ENCODE measurements at places on chromosomes 12 and 14.

- no peak for DNase-seq
Measured at GRCh38 chr12:73678335-73678734, 859.3 kb upstream of the ATXN7L3B start.

DNA sequence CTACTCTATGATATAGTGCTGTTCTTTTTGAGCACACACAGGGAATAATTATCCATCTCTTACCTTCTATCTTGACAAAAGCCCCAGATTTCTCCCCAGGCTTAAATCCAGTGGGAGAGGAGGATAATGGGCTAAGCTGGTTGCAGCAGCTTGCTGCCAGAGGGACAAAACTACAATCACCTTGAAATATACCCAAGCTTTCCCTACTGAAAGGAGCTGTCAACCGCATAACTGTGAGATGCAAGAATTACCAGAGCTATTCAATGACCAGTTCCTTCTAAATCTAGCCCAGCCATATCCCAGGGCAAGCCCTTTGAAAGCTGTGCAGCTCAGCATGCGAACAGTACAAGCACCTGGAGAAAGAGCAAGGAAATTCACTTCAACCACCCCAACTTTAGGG, 943 bp upstream of the MGAT4C start:
- DNase-seq, result no peak

GRCh38 chr12:119877639-119877948, 474 bp upstream of the CIT start:
- no peak for DNase-seq

DNA sequence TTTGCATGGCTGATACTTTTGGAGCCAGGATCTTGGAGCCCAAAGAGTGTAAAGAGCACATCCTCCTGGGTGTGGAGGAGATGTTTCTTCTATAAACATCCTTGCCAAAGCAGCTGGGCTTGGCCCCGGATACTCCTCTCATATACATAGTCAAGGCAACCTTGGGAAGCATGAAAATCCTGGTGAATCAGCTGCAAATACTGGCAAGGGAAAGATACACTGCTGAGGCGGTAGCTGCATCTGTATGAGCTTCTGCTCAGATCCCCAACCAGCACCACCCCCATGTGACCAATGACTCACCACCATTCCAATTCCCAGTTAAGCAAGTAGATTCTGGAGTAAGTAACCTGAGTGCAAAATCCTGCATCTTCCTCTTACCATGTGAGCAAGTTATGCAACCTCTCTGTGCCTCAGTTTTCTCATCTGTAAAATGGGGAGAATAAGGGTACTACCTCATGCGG, 567.4 kb downstream of the MED13L start:
- DNase-seq, result no peak

- no peak for DNase-seq
Measured at GRCh38 chr12:24083838-24084237, 134.4 kb upstream of the SOX5 start.

GRCh38 chr12:121812320-121812871, 8.6 kb downstream of the SETD1B start:
- DNase-seq, result no peak

DNA sequence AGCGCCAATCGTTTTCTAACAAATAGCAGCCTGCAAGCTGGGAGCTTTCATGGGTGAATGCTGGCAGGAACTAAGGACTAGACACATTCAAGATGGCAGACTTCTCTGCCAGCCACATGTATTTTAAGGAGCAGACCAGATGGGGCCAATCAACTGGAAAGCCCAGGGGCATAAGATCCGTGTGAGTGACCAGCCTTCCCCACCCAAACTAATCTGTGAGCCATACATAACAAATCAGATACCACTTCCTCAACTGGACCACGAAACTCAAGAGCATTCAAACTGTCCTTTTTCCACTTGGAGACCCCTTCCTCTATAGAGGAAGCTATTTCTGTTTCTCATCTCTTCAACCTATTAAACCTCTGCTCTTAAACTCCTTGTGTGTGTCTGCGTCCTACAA, 9.7 kb downstream of the TCL1B start:
- no peak for DNase-seq

GRCh38 chr12:82898441-82898840, 211.7 kb downstream of the TMTC2 start:
- no peak for DNase-seq

DNA sequence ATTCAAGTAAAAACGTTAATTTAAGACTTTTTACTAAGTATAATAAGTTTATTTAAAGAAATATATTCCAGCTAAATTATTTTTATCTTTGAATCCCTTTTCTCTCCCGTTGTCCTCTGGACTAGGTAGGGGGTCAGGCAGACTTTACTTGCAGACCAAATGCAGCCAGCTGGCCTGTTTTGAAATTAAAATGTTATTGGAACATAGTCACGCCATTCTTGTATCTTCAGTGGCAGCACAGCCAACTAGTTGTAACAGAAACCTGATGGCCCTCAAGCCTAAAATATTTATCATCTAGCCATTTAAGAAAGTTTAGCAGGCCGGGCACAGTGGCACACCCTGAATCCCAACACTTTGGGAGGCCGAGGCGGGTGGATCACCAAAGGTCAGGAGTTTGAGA, 52.7 kb downstream of the BCAT1 start:
- DNase-seq, result no peak

- DNase-seq, result no peak
Measured at GRCh38 chr12:125434936-125435443, 369.8 kb downstream of the AACS start.

- DNase-seq, result no peak
Measured at GRCh38 chr14:61673305-61673704, 22.0 kb upstream of the HIF1A start.

- DNase-seq, result no peak
Measured at GRCh38 chr12:58435647-58436046, 484.7 kb downstream of the LRIG3 start.

GRCh38 chr12:91632042-91632786, 449.6 kb upstream of the DCN start:
- no peak for DNase-seq

- no peak for DNase-seq
Measured at GRCh38 chr12:11978726-11979384, 91.9 kb upstream of the BCL2L14 start.

DNA sequence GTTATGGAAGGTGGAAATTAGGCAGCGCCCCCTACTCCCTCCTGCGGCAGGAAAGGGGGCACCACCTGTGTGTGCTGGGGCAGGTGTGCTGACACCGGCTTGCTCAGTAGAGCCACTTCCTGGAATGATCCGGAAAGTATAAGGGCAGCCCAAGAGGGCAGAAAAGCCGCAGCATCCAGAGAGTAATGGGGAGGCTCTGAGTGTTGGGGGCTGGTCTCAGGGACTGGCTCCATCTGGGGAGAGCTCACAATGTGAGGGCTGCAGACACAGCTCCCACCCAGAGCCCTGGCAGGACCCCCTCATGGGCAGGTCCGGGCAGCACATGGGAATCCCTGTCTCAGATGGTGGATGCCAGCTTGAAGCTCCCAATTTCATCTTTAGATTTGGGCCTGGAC, 187.6 kb upstream of the C14orf180 start:
- DNase-seq, result peak; percentile 44

GRCh38 chr12:43347026-43347425, 205.0 kb downstream of the ADAMTS20 start:
- no peak for DNase-seq

DNA sequence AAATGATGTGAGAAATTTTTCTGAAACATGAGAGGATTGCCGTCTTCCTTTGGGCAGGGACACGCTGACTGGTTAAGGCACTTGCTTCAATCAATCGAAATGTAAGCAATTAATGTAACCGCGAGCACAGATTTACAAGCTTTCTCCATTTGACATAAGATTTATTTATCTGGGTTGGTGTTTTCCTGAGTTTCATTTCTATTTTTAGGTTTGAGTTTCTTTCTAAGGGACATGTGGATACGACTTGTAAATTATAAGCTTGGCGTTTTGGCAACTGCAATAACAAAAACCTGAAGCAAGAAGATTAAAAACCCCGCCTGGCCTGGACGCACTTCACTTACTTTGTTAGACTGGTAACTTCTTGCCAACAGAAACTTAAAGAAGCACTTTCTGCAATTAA, 20.3 kb upstream of the SINHCAF start:
- DNase-seq, result no peak

GRCh38 chr14:24135834-24136683, at the start of gene PSME1:
TSS of gene PSME1 (plus strand) at chr14:24136194. CDS start at chr14:24136263, 69 bp downstream.
- DNase-seq, result peak; percentile 91

GRCh38 chr12:101267111-101267510, 12.8 kb upstream of the UTP20 start:
- DNase-seq, result no peak

GRCh38 chr12:60137513-60137912, 541.7 kb downstream of the SLC16A7 start:
- DNase-seq, result no peak

DNA sequence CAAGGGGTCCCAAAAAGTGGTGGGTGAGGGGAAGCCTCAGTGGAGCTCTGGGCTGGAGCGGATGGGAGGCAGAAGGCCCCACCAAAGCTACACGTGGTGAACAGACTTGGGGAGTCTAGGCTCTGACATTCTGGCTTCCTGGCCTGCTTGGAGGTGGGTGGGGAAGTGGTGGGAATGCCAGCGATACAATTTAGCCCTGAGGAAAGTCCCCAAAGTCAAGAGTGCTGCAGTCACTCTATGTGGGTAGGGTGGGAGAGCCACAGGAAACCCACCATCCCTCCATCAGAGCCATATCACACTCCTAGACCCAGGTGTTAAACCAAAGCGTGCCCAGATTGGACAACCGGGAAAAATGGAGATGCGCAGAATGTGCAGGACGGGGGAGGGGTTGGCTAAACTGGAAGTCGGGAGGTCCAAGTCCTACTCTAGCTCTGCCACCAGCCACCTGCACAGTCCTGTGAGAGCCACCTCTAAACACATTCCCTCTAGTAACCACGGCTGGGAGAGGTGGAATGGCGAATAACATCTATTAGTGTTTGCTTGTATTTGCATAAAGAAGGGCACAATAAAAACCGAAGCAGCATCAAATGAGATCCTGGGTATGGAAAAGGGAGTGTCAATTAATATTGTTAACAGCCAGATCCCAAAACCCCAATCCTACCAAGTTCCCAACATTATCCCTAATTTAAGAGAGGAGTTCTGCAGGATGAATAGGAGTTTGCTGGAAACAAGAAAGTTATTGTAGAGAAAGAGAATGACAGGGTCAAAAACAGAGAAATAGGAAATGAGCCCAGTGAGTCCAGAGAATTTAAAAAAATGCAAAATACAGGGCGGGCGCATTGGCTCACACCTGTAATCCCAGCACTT, 14.0 kb upstream of the CD9 start:
- DNase-seq, result no peak

DNA sequence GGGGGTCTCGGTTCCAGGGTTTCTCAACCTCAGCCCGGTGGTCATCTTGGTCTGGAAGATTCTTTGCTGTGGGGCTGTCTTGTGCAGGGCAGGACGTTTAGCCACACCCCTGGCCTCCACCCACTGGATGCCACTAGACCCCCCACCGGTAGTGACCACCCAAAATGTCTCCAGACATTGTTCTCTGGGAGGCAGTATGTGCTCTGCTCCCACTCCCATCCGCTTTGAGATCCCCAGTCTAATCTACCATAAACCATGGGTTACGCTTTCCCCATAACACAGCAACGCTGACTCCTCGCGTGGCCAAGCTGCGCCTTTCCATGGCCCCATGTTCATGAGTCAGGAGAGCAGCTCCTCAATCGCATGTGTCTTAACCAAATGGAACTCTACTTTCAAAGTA, 155.8 kb downstream of the RIMBP2 start:
- DNase-seq, result no peak

- no peak for DNase-seq
Measured at GRCh38 chr14:26427097-26427496, 170.7 kb downstream of the NOVA1 start.

- DNase-seq, result peak; percentile 5
Measured at GRCh38 chr14:71855399-71856036, 76.7 kb upstream of the RGS6 start.

- DNase-seq, result no peak
Measured at GRCh38 chr14:24475261-24475660, 32.7 kb upstream of the SDR39U1 start.

GRCh38 chr12:132363661-132364347, 34.4 kb upstream of the GALNT9 start:
- DNase-seq, result no peak

Measured in CD8-positive, alpha-beta memory T cell (primary cell).